Stimulated activated CD8-positive, alpha-beta memory T cell treated with anti-CD3 and anti-CD28 coated beads, Interleukin-4, amount 100 ng/mL, for 1 hour (primary cell): ENCODE measurements at places on chromosomes 7 and 10.

DNA sequence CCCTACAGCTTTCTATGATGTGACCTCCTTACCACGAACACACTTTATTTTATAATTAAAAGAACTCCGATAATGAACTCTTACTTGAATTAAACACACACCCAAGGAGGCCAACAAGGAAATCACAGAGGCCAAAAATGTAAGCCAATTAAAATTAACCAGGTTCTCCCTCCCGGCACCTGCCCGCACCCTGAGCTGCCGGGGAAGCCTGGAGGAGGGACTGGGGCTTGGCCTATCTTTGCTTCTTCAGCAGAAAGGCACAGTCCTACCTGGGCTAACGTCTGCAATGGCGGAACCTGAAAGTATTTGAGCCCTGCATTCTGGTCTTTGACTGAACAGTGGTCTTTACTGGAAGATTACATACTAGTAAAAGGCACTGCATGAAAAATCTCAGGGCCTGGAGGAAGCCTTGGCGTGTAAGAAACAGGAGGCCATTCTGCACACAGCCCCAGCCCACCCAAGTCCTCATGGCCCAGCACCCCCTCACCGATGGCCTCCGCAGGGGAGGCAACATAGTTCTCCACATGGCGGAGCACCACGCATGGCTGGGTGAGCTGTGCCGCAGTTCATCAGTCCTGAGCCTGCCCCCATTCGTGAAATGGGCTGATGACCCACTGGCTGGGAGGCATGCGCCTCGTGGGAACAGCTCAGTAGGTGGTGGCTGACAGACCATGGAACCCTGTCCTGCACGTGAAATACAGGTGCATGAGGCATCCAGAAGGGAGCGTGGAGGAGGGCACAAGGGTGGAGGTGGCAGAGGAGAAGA is 173.8 kb downstream of the PARD3 start:
- DNase-seq, result no peak

DNA sequence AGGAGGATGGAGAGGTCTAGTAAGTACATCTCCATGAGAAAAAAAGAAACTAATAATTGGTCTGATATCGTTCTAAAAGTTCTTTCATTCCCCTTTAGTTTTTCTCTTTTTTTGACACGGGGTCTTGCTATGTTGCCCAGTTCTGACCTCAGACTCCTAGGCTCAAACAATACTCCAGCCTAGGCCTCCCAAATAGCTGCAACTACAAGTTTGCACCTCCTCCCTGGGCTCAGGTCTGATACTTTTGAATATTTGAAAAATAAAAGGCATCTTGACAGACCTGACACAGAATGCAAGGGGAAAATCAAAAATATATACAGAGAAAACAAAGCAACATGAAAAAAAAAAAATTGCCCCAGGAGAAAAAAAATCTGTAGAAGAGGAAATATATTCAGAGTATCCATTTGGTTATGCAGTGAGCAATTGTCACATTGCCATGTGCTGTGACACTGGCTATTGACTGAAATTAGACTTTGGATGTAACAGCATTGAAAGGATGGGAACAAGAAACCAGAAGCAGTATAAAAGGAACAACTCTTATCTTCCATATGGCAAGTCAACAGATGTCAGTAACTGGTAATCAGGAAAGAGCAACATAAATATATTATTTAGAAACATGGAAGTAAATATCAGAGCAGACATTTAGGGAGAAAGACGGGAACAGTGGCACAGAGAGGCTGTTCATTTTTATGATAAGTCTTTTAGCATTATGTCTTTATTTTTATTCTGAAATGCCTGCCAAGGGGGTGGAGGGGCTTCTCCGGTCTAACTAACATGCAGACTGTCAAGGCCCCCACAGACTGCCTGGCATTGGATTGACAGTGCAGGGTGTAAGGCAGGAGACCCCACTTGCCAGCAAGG is 408.4 kb downstream of the PARD3 start:
- DNase-seq, result no peak

DNA sequence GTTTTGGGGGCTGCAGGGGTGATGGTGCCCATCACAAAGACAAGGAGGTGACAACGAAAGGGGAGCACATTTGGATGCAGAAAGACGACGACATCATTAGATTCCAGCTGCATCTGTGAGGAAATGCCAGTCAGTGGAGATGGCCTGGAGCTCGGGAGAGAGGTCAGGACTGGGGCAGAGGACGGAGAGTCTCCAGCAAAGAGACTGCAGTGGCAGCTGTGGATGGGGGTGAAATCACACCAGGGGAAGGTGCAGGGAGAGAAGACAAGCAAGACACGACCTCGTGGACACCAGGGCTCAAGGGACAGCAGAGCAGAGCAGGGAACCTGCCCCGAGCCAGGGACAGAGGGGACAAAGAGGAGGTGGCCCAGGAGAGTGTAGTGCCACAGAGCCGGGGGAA is 203.4 kb downstream of the PRPF18 start:
- no peak for DNase-seq

GRCh38 chr7:100735730-100736129 is 2.3 kb downstream of the ZAN start:
- DNase-seq, result no peak

GRCh38 chr7:21617513-21617912 is 74.7 kb downstream of the DNAH11 start:
- DNase-seq, result no peak

GRCh38 chr7:142556740-142557139 is 192.5 kb upstream of the PRSS1 start:
- no peak for DNase-seq

DNA sequence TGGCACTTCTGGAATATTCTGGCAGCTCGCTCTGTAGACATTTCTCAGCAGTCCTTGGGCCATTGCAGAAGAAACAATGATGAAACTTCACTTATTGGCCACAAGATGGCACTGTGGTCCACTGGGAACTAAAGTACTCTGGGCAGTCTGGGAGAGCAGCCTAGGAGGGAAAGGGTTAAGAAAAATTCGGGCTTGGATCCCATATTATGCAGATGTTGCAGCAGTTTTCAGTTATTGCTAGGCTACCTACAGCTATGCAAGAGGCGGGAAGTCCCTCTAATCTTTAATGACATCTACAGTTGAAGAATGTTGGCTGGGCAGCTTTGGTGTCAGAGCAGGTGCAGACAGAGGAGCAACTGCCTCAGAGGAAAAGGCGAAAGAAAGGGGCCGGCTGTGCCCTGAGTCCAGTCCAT is 201.7 kb upstream of the PRSS58 start:
- no peak for DNase-seq

DNA sequence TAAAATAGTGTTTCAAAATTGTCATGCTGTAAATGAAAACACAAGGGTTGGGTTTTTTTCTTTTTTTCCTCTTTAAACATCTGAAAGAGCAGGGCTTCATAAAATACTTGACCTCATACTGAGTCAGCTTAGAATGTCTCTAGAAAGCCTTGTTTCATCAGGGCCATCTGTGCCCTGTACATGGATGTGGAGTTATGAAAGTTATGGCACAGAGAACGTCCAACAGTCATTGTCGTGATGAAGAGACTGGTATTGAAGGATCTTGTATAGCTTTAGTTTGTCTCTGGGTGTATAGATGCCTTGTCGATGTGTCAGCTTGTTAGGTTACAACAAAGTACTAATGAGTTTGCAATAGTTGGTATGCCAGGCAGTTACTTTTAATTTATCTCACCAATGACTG is 127.3 kb downstream of the FAM204A start:
- DNase-seq, result no peak

- DNase-seq, result no peak
These were observed 145.0 kb downstream of the DKK1 start for GRCh38 chr10:52459097-52459496.

DNA sequence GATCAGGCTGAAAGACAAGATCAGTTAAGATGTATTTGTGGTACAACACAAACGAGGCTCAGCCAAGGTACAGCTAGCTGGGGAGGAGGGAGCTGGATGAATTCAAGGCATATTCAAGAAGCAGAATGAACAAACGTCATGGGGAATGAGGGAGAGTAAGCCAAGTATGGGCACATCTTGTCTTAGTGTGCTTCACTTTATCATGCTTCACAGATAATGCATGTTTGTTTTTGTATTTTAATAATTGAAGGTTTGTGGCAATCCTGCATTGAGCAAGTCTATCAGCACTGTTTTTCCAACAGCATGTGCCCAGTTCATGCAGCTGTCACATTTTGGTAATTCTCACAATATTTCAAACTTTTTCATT is 135.4 kb downstream of the HIBADH start:
- no peak for DNase-seq

GRCh38 chr7:27224983-27225934 is 17.3 kb upstream of the EVX1 start:
- DNase-seq, result no peak

DNA sequence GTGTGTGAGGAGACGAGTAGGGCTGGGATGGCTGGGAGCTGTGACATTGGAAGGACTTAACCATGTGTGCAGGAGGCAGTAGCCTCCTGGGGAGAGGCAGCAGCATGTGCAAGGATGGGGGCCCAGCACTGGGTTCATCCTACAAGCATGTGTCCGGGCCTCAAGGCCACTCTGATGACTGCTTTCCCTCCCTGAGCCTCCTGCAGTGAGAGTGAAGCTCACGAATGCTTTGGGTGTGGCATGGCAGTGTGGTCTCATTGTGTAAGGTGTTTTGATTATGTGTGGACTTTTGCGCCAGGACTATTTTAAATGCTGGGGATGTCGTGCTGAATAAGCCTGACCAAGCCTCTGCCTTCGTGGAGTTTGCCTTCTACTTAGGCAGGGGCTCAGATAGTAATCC is 122.0 kb upstream of the INSYN2A start:
- no peak for DNase-seq

- DNase-seq, result no peak
These were observed 45.9 kb upstream of the GNAI1 start for GRCh38 chr7:80088705-80089104.

- DNase-seq, result no peak
These were observed 99.5 kb downstream of the VTI1A start for GRCh38 chr10:112546474-112546873.
